ENCODE measurements at places on chromosomes 2 and 18. TPM values are rescaled to one million over a fixed set of nuclear protein-coding genes. Genes with fewer than 3 reads are reported as not detected.

Gene WNT10A
- polyA plus RNA-seq, result 1.1 TPM

Gene MERTK
- polyA plus RNA-seq, result not detected

Gene FBLN7
- polyA plus RNA-seq, result 0.16 TPM

Gene LBX2
- not detected for polyA plus RNA-seq

DNA sequence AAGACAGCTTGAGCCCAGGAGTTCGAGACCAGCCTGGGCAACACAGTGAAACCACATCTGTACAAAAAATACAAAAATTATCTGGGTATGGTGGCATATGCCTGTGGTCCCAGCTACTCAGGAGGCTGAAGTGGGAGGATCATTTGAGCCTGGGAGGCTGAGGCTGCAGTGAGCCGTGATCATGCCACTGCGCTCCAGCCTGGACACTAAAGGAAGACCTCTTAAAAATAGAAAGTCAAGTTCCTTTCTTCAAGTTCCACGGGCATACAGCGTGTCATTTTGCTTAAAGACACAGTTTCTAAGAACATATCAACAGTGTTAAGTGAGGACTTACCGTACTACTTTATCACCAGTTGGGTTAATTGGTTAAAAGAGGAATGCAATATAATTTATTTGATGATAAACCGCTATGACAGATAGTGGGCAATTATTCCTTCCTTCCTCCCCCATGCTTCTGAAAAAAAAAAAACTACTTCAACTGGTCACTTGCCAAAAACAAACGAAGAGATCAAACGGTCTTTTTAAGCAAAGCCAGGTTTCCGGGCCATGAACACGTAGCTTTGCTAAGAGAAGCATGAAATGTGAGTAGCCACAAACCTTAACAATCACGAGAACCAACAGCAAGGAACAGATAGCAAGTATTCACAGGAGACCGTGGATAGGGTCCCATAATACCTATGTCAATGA, 21.4 kb downstream of the AP1S3 start:
- DNase-seq, result no peak

GRCh38 chr2:200051611-200051945, 96.2 kb downstream of the MAIP1 start:
- no peak for DNase-seq

GRCh38 chr2:54176577-54176976, 61.2 kb downstream of the ACYP2 start:
- DNase-seq, result no peak

DNA sequence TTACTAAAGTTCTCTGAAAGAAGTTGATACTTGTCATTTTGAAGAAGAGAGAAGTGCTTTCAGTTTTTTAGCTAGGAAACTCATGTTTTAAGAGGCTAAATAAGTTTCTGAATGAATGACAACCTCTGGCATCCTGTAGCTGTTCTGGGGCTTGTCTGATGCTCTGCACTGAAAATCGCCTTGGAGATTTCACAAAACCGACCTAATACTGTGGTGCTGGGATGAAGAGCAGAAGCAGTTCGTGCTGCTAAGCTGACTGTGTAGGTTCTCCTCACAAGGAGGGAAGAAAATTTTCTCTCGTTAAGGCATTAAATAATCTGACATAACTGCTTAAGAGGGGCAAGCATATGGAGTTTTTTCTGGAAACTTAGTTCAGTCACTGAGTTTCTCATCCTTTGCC, 193.2 kb downstream of the LTBP1 start:
- DNase-seq, result no peak

DNA sequence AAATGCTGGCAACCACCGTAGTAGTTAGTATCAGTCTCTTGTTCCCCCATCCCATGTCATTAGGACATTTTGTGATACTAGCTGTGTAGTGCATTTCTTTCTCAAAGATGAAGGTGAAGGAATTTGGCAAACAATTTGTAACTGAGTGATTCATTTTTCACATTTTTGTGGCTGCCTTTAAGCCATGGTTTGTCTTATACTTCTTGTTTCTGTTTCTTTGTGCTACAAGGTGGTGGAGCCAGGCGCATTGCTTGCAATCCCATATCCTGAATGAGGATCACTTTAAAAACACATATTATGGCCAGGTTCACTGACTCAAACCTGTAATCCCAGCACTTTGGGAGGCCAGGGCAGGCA, 40.6 kb downstream of the GPD2 start:
- DNase-seq, result no peak

DNA sequence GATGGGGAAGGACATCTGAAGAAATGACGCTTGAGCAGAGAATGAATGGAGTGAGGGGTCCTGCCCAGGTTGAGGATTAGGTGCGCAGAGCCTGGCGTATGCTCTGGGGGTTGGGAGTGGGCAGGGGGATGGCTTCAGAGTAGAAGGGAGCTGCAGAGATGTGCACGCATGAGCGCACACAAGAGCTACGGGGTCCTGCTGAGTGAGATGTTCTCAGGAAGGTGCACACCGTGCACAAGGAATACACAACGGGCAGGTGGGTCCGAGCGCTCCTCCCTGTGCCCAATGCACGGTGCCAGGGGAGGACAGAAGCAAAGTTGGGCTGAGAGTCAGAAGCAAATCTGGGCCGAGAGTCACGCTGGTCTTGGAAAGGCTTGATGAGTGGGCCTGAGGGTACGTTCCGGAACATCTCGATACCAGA, 25.5 kb downstream of the TWIST2 start:
- DNase-seq, result no peak

GRCh38 chr18:59873641-59874040, 26.2 kb upstream of the PMAIP1 start:
- no peak for DNase-seq

- no peak for DNase-seq
Measured at GRCh38 chr18:49082714-49083688, 132.2 kb upstream of the SMAD7 start.

DNA sequence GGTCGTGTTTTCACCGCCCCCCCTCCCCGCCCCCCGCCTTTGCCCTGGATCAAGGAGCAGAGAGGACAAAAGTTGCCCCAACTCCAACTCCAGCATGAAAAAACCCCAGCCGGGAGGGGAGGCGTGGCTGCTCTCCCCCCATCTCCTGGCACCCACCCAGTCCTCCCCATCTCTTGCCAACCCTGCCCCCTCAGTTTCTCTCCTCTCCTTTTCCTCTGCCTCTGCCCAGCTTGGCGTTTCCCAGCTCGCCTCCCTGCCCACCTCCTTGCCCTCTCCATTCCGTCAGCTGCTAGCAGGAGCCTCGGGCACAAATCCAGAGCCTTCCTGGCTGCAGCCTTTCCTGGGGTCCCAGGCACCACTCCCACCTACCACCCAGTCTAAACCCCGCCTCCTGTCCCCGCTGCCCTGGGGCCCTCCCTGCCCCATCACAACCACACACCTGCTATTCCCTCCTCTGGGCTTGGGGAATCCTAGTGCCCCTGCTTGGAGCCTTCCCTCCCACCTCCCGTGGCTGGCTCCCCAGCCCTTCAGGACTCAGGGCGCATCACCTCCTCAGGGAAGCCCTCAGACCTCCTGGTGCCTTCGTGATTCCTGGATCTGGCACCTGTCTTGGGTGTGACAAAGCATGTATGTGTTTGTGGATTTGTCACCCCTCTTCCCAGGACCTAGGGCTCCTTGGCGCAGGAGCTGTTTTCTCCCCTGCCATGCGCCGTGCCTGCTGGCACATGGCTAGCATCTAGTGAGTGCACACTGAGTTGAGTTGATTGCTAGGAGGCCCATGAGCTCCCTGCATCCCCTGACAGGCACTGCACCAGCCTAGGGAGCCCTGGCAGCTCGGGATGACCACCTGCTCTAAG, 209.1 kb downstream of the TFCP2L1 start:
- no peak for DNase-seq

DNA sequence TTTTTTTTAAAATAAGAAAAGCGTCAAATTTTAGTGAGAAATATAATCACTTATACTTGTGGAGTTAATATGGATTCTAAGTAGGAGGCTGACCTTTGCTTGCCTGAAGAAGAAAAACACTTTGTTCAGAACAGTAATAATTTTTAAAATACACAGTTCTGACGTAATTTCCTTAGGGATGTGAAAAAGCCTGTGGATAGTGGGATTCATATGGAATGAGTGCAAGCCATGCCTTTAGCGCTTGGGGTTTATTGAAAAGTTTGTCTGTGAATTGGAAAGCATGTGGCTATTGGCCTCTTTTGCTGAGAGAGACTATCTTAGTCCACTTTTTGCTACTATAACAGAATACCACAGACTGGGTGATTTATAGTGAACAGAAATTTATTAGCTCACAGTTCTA, 151.3 kb downstream of the CCDC85A start:
- DNase-seq, result no peak

DNA sequence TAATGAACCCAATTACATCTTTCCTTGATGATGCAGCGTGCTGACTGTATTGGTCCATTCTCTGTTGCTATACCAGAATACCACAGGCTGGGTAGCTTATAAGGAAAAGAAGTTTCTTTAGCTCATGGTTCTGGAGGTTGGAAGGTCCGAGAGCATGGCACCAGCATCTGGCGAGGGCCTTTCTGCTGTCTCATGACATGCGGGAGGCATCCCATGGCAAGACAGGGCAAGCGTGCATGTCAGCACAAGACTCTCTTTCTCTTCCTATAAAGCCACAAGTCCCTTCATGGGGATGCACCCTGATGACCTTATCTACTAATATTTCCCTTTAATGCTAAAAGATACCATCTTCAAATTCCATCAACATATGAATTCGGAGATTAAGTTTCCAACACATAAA, 122.8 kb upstream of the FHL2 start:
- no peak for DNase-seq
